GM13976 (cell line): ENCODE measurements at places on chromosomes 2 and 18.

DNA sequence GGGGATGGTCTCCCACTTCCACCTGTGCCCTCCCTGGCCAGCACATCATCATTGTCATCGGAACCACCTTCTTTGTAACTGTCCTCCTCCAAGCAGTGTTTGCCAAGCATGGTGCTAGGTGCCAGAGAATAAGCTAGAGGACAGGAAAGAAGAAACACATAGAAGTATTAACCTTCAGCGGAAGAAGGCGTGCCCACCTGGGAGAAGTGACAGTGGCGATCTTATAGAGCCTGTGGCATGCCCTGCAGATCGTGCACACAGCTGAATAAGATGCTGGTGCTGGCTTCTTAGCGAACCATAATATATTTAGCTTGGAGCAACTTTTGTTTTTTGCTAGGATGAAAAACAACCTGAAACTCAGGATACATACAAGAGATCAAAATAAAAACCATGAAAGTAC lies 148.0 kb downstream of the FAM210A start:
- no peak for DNase-seq

DNA sequence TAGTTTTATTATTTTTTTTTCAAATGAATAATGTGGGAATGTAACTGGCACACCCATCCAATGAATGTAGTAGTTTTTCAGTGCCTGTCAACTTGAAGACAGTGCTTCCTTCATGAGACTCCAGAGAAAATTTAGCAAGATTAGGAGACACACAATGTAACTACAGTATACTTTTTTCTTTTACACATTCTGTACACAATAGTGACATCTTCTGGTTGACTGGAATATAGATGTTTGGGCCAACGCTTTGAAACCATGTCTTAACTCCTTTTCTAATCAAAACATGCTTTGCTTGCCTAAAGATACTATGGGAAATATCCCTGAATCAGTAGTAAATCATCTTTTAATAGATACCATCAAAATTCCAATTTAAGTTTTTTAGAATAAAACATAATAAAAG lies 229.5 kb upstream of the ZC3H15 start:
- DNase-seq: peak; percentile 17

DNA sequence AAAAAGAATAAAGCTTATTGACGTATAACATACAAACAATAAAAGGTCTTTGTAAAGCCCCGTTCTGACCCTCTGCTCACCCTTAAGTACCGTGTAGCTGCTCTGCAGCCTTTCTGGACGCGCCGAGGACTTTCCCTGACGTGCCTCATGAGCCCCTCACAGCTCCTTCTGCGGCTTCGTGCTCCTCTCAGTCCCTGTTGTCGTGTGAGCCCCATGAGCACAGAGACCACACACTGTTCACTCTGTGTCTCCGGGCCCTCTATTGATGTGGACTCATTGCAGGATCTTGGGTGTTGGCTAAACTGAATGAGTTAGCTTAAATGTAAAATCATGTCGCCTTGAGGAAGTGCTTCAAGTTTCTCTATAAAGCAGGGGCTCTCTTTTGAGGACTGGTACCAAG lies 43.6 kb upstream of the INHBB start:
- DNase-seq: no peak

DNA sequence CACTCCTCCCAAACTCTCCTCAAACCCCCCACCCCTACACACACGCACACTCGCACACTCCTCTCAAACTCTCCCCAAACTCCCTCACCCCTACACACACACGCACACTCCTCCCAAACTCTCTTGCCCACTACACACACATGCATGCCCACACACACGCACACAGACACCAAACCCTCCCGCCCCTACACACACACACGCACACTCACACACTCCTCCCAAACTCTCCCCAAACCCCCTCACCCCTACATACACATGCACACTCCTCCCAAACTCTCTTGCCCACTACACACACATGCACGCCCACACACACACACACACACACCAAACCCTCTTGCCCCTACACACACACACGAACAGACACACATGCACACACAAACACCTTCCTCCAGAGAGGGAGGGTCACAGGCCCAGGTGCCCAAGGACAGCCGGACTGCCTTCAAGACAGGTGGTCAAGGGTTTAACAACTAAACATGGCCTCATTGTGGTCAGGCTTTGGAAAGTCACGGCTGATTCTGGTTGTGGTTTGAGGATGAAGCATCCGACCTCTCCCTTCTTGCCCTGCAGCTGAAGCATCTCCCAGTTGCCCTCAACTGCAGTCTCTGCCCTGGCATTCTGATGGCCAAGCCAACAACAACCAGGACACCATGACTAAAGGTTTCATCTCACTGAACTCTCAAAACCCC lies 72.3 kb upstream of the SNTG2 start:
- no peak for DNase-seq
